ENCODE measurements at places on chromosomes 16 and 17.

DNA sequence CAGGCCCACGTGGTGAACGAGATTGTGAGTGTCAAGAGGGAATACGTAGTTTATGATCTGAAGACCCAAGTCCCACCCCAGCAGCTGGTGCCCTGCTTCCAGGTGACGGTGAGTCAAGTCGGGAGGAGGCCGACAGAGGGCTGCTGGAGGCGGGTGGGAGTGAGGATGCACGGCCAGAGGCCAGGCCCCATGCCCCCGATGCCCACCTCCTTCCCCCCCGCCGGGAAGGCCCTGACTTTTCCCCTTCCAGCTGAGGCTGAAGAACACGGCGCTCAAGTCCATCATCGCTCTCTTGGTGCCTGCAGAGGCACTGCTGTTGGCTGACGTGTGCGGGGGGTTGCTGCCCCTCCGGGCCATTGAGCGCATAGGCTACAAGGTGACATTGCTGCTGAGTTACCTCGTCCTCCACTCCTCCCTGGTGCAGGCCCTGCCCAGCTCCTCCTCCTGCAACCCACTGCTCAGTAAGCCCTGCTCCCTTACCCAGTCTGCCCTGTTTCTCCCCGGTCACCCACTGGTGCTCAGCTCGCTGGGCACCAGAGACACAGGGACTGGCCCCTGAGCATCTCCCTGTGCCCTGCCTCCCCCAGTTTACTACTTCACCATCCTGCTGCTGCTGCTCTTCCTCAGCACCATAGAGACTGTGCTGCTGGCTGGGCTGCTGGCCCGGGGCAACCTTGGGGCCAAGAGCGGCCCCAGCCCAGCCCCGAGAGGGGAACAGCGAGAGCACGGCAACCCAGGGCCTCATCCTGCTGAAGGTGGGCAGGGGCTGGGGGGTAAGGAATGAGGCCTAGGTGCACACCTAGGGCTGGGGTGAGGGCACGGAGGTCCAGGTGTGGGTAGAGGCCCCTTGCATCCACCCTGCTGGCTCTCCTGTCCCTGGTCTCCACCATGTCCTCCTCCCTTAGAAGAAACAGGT is 2.6 kb downstream of the ZACN start:
- no peak for DNase-seq

DNA sequence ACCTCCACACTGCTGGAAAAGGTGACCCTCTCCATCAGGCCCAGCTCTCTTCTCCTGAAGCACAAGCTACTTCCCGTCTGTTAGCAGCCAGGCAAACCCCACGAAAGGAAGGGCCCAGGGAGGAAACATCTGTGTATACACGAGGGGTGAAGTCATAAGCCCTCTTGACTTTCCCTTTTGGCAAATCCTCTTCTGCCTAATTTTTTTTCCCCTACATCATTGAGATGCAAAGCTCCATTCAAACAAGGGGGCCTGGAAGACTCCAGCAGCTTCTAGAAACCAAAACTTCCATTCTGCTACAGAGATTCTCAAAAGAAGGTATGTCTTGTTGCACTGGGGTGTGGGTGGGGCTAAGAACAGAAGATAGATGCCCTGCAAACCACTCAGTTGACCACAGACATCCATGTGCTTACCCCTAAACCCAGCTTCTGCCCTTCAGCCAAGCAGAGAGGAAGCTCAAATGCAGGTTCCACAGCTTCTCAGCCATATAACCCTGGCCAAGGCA is 145.6 kb upstream of the RCVRN start:
- no peak for DNase-seq

DNA sequence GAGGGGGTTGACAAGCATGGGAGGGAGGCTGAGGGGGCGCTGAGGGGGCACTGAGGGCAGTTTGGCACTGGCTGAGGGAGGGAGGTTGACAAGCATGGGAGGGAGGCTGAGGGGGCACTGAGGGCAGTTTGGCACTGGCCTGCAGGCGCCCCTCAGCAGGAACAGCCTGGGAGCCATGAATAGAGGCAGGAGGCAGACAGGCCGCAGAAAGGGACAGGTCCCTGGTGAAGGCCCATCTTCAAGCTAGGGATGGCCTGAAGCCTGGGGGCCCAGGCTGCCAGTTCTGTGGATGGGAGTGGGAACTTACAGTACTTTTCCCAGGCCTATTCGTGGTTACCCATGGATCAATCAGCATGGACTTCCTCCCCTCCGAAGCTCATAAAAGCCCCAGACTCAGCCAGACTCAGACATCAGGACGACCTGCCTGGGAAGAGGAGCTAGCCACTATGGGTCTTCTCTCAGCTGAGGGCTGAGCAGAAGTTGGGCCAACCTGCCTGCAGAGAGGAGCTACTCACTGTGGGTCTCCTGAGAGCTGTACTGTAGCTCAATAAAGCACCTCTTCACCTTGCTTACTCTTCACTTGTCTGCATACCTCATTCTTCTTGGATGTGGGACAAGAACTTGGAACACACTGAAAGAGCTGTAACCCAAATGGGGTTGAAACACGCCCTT is 72.8 kb upstream of the BRD7 start:
- peak; percentile 34 for DNase-seq

DNA sequence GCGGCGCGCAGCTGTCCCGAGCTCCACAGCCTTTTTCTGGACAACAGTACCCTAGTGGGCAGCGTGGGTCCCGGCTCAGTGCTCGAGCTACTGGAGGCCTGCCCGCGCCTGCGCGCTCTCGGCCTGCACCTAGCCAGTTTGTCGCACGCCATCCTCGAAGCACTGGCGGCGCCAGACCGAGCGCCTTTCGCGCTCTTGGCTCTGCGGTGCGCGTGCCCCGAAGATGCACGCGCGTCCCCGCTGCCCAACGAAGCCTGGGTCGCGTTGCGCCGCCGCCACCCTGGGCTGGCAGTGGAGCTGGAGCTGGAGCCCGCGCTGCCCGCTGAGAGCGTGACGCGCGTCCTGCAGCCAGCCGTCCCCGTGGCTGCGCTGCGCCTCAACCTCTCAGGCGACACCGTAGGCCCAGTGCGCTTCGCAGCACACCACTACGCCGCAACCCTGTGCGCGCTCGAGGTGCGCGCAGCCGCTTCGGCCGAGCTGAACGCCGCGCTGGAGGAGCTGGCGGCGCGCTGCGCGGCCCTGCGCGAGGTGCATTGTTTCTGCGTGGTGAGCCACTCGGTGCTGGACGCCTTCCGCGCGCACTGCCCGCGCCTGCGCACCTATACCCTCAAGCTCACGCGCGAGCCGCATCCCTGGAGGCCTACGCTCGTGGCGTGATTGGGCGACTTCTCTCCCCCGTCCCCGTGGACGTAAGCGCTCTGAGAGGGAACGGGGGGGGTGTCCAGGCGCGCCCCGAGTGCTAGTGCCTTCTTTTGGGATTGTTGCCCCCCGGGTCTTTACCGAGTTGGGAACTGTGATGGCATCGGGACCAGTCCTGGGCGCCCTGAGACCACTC is 1.2 kb upstream of the HSF4 start:
- no peak for DNase-seq

GRCh38 chr16:28549301-28549899 is 4.3 kb upstream of the SGF29 start:
- DNase-seq, result no peak

DNA sequence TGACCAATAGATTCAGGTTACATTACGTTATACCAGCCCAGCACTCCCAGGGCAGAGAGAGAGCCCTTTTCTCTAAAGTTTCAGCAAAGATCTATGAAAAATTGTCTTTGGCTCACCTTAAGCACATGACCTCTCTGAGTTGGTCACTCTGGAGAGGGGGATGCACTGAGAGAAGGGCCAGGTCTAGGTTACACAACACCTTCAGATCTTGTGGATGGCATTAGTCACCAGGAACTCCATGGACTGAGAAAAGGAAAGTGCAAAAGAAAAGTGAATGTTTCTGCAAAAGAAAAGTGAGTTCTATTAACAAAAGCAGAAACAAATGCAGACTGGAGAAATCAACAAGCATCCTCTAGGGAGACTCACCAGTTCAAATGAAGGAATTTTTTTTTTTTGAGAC is 253.3 kb upstream of the SALL1 start:
- no peak for DNase-seq

DNA sequence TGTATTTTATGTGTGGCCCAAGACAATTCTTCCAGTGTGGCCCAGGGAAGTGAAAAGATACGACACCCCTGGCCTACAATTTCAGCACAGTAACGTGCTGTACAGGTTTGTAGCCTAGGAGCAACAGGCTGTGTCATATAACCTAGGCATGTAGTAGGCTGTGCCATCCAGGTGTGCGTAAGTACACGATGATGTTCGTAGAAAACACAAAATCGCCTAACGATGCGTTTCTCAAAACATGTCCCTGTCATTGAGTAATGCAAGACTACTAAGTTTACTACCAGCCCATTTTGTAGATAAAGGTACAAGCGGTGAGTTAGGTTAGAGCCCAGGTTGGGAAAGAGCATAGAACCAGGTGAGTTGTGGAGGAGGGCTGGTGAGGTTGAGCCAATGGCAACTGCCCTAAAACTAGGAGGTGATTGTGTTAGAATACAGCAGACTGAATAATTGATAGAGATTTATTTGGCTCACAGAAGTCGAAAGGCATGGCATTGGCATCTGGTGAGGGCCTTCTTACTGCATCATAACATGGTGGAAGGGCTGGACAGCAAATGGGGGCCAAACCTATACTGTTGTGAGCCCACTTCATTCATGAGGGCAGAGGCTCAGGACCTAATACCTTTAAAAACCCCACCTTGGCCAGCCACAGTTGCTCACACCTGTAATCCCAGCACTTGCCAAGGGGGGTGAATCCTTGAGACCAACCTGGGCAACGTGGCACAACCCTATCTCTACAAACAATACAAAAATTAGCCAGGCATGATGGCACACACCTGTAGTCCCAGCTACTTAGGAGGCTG is 4.2 kb downstream of the EIF1 start:
- no peak for DNase-seq

DNA sequence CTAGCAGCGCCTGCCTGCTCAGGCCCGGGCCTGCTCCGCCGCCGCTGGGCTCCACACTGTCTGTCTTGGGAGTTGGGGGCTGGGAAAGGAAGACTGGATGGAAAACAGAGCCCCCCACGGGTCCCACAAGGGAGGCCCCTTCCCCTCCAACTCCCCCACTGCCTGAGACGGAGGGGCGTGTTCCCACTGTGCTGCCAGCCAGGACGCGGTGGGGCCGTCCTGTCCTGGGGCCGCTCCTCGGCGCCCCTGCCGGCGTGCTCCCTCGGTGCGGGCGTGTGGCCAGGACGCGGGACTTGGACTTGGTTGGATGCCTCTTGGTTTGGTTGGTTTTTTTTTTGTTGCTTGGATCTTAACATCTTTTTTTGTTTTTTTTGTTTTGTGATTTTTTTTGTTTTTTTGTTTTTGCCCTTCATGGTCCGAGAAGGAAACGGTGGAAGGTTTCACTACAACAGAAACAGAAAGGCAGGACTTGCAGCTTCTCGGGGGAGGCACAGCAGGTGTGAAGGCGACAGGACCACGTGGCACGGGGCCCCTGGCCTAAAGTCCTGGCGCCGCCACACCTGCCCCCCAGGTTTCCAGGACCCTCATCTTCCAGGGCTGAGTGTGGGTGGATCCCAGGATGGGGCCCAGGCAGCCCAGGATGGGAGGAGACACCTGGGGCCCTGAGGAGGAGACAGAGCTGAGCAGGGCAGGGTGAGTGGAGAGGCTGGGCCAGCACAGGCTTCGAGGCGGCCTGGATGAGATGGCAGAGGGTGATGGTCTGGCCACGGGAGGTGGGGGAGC is 16.0 kb downstream of the ENGASE start:
- no peak for DNase-seq

GRCh38 chr16:81891736-81892364 is 112.8 kb downstream of the PLCG2 start:
- no peak for DNase-seq

GRCh38 chr17:44133918-44134476 is 7.7 kb upstream of the HROB start:
- DNase-seq, result no peak

GRCh38 chr17:2181206-2181896 is 122.2 kb downstream of the SMG6 start:
- no peak for DNase-seq

- DNase-seq, result no peak
Observed at GRCh38 chr17:81084680-81085419, 49.9 kb downstream of the BAIAP2 start.

- DNase-seq, result no peak
Observed at GRCh38 chr16:74035816-74036215, 260.8 kb upstream of the PSMD7 start.
